ENCODE measurements at places on chromosomes 1 and 21.

GRCh38 chr1:180181996-180182642, 27.4 kb downstream of the QSOX1 start:
- no peak for DNase-seq

GRCh38 chr21:45011911-45012661, 62.3 kb upstream of the ADARB1 start:
- no peak for DNase-seq

DNA sequence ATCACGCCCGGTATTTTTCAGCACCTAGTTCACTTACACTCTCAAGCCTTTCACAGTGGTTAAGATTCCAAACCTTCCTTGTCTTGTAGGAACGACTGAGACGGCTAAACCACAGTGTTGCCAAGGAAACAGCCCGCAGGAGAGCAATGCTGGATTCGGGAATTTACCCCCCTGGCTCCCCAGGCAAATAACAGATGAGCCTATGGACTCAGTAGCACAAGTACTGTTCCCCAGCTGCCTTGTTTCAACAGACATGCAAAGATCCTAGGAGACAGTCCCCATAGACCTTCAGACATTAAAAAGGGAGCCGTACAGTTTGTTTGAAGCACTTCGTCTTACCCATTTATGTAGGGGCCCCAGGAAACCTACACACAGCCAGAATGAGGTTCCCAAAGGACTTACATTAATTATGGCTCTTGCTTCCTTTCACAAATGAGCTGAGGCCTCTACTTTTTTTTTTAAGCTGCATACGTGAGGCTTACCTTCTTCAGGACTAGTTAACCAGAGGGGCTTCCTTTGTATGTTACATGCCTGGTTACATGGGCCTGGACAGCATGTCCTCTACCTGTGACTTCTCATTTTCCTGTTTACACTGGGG, 2.7 kb downstream of the SNAPIN start:
- DNase-seq, result no peak

- no peak for DNase-seq
These were observed 5.9 kb upstream of the FNDC5 start for GRCh38 chr1:32876341-32877210.

DNA sequence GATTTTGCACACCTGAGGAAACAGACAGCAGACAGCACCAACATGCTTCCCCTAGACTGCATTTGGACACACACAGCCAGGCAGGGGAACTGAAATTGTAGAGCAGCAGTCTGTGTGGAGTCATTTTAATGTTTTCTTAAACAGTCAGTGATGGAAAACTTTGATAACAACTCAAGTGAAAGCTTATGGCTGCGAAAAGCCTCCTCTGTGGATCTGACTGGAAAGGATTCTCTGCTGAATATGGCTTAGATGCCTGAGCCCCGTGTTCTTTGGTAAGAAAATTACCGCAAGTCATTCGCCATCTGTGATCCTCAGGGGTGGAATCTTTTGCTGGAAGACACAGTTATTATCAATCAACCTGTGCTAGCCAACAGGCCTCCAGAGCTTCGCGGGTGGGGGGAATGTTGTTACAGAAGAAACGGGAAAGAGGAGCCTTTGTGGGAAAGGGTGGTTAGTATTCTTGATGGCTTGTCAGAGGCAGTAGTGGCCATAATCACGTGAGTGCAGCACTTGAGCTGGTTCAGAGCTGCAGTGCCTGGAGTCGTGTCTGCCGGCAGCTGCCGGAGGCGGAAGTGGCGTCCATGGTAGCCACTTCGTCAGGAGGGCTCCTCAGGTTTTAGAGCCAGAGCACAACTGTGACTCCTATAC, 204.7 kb downstream of the ST6GALNAC3 start:
- DNase-seq, result no peak

- DNase-seq, result no peak
These were observed 121.2 kb downstream of the PTPN14 start for GRCh38 chr1:214429951-214430770.

- DNase-seq, result no peak
These were observed 73.1 kb downstream of the ATP6V1G3 start for GRCh38 chr1:198467342-198467741.

- no peak for DNase-seq
These were observed 477.6 kb downstream of the NPHP4 start for GRCh38 chr1:5514527-5515183.

DNA sequence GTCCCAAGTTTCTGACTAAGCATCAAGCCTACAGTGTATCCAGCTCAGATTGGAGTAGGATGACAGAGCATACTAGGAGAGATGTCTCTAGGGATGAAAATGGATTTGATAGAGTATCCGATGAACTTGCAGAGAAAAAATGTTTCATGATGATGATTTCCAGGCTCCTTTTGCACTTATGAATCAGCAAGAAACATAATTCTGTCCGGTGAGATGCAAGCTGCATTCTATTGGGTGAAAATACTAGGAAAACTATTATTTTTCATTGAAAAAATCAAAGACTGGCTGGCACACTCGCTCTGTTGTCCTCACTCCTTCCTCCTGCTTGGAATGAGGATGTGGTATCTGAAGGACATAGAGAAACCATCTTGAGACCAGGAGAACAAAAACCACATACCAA, 35.4 kb upstream of the RAB3GAP2 start:
- DNase-seq, result no peak

DNA sequence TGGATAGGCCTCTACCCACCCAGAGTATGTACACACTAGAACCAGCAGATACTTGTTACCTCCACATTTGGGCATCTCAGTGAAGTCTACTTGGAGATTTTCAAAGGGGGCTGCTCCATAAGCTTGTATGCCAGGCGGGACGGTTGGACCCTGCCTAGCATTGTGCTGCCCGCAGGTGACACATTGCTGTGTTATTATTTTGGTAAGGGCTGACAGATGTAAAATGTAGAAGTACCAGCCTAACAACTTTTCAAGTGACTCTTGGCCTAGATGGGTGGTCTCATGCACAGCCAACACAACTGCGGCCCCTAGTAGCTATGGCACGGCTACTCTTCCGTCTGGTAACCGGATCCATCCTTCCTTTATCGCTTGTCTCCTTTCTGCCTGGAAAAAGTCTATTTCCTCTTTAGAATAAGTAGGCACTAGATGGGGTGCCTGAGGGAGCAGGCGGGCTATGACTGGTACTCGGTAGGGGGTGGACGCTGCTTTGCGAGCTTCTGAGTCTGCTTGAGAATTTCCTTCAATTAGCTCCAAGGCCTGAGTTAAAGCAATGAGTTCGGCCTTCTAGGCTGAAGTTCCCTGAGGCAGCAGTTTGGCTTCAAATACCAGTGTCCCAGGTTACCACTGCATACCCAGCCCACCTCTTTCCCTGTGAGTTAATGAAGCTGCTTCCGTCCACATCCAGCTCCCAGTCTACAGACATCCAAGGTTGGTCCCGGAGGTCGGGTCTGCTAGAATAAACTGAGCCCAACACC, 405.3 kb downstream of the TGFB2 start:
- DNase-seq, result no peak

Data from esophagus squamous epithelium (tissue), 5 donors.